GM13976 (cell line): ENCODE measurements at places on chromosomes 3 and 15.

- no peak for DNase-seq
These were observed 20.2 kb upstream of the IMPG2 start for GRCh38 chr3:101340591-101340990.

- DNase-seq: peak; percentile 37
These were observed 30.2 kb upstream of the ZNF609 start for GRCh38 chr15:64430000-64430735.

DNA sequence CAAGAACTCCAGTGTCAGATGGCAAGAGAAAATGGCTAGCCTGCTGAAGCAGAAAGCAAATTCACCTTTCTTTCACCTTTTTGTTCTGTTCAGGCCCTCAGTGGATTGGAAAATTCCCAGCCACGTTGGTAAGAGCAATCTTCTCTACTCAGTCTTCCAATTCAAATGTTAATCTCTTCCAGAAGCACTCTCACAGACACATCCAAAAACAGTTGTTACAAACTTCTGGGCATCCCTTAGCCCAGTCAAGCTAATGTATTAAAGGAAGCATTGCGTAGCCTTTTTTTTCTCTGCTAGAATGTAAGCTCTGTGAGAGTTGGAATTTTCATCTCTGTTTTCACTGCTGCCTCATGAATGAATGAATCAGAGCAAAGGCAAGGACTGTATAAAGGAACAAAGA is 109.2 kb upstream of the ROBO2 start:
- DNase-seq: no peak

GRCh38 chr3:110066206-110066605 is 728.9 kb upstream of the DPPA4 start:
- no peak for DNase-seq

DNA sequence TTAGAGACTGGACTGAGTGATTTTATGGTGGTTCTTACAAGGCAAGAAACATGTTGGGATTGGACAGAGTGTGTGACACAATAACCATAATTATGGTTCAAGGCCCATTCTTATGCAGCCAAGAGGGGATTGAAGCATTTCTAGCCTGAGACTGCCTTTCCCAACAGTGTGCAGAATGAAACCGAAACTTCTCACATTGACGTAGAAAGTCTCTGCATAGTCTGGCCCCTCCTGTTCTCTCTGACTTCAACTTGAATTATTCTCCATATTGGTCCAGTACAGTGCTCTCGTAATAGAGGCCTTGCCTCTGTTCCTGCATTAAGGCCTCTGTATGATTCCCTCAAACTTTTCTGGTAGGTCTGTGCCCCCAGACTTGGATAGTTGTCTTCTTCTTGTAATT is 138.3 kb downstream of the DIPK2A start:
- DNase-seq: no peak

- DNase-seq: no peak
These were observed 215.2 kb upstream of the ADAMTS9 start for GRCh38 chr3:64903006-64903405.

- no peak for DNase-seq
These were observed 23.8 kb upstream of the ABI3BP start for GRCh38 chr3:101017017-101017416.

- DNase-seq: no peak
These were observed 680.8 kb downstream of the GBE1 start for GRCh38 chr3:81080608-81081007.

DNA sequence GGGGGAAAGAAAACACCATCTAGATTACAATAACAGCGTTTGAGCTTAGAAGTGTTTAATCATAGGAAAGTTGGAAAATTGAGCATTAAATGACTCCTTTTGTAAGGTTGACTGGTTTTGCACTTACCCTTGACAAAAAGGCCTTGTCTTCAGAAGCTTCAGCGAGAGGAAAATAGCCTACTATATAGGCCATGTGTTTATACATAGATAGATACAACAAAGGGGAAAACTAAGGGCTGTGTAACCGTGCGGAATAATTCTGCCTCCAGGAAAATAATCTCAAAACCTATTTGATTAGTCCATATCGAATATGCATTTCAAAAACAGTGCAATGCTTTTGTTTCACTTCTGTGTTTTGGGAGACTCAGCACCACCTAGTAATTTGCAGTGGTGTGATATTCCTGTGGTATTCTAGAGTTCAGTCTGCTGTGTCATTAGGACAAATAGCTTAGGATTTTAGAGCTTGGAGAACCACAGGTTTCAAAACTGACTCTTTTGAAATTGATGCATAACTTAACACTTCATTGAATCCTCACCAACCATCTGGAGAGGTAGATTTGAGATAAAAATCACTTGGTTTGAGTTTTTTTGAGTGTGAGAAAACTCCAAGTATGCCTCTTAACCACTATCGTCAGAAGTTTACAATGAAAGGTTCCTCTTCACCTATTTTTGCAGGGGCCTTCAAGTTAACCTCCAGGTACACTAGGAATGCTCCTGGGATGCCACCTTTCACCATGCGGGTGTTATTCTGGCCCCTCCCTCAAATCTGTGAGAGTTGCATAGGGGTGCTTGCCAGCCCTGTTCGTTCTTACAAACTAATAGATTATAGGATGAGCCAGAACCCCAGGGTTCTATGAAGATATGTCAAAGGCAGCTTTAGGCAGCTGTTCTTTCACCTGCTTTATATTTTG is 1.9 kb downstream of the ARHGAP31 start:
- no peak for DNase-seq

- DNase-seq: no peak
These were observed 365.6 kb downstream of the SV2B start for GRCh38 chr15:91465696-91466095.

- DNase-seq: no peak
These were observed 57.9 kb upstream of the CACNA2D3 start for GRCh38 chr3:54064486-54064885.

GRCh38 chr15:39887832-39888231 is 32.2 kb downstream of the GPR176 start:
- DNase-seq: no peak

- peak; percentile 55 for DNase-seq
These were observed 736 bp downstream of the ARHGEF26 start for GRCh38 chr3:154121701-154122551.

- DNase-seq: no peak
These were observed 2.2 kb upstream of the UCN2 start for GRCh38 chr3:48565591-48566400.

DNA sequence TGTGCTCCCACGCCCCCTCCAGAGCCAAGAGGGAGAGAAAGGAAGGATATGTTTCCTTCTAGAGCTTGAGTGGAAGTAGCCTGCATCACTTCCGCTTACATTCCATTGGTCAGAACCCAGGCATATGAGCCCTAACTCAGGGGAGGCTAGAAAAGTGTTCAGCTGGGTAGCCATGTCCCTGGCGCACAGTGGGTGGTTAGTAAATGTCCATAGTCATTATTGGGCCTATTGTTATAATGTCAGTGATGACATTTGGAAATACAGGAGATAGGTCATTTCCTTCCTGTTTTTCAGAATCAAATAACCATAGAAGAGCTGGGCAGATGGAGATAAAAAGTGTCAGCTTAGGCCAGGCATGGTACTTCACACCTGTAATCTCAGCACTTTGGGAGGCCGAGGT is 27.3 kb downstream of the CD276 start:
- no peak for DNase-seq

GRCh38 chr3:72186400-72186855 is 401.5 kb upstream of the PROK2 start:
- no peak for DNase-seq

GRCh38 chr3:78238811-78239210 is 1198.9 kb downstream of the ROBO2 start:
- DNase-seq: no peak
